Fibroblast of mammary gland (primary cell): ENCODE measurements at places on chromosomes 7 and 10.

GRCh38 chr10:123945325-123945920 lies 53.8 kb upstream of the CPXM2 start:
- DNase-seq: peak; percentile 76

DNA sequence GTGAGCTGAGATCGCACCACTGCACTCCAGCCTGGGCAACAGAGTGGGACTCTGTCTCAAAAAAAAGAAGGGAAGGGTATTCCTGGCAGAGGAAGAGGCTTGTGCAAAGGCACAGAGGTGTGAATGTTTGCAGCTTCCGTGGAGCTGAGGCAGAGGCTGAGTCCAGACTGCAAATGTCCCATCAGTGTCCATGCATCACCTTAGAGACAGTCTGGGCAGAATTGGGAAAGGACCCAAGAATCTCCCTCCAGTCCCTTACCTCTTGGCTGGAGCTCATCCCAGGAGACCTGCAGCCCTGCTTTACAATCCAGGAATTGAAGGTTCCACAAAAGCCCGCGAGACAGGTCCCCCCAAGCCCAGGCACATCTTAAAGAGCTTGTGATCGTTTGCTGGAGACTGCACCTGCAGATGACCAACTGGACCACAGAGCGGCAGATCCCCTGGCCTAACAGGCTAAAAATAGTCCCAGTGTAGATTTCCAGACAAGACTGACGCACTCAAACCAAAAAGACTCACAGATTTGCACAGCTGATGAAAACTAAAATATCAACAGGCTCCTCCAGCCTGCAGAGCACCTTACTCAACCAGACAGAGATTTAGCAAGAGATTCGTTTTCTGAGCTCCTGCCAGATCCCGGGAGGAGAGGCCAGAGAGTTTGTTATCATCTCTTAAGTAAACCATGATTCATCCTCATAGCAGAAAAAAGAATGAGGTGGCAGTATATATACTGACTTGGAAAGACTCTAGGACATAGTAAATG lies 22.9 kb upstream of the NANOS1 start:
- DNase-seq: peak; percentile 99

DNA sequence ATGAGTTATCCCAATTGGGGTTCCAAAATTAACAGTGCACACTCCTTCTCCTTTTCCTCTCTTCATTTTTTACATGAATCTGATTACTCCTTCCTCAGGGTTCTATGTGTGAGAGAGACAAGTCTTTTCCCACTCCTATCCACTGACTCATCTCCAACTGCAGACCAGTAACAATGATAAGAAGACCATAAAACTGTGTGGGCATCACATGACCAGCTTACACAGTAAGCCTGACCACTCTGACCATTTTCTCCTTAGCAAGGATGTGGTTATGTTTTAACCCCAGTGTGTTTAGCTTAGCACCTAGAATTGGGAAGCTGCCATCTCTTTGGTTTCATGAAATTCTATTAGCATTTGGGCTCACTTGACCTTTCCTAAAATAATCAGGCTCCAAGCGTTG lies 145.0 kb upstream of the CALCR start:
- peak; percentile 55 for DNase-seq

DNA sequence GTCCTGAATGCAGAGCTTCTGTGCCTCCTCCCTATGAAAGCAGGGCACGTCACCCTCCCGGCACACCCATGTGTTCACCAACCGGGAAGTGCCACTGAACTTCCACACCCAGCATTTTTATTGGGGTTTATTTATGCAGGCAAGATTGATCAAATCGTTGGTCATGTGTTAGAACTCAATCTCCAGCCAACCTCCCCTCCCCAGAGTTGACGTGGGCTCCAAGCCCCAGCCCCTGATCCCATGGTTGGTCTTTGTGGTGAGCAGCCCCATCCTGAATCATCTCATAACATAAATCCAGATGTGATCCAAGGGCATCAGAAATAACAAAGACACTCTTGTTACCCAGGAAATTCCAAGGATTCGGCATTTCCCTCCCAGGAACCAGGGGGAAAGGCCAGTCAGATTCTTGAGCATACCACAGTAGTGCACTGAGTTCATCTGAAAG lies 151.2 kb downstream of the TPST1 start:
- peak; percentile 18 for DNase-seq

DNA sequence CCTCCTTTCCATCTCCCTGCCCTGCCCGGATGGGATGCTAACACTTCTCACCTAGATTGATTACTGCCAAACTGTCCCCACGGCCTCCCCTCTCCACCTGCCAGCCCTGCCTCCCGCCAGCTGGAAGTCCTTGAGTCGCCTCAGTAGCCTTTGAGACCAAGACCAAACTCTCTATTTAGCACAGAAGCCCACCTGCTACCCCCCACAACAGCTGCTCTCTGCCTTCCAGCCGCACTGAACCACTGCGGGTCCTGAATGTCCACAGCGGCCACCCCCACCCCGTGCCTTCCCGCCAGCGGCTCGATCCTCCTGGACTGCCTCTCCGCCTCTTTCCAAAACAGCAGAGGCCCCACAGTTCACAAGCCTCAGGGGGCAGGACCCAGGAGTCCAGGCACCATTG lies 39.0 kb downstream of the FKBP6 start:
- no peak for DNase-seq

- DNase-seq: no peak
These were observed 814.6 kb upstream of the AUTS2 start for GRCh38 chr7:68783684-68784083.

GRCh38 chr7:106421181-106421762 lies 136.5 kb upstream of the NAMPT start:
- peak; percentile 94 for DNase-seq

DNA sequence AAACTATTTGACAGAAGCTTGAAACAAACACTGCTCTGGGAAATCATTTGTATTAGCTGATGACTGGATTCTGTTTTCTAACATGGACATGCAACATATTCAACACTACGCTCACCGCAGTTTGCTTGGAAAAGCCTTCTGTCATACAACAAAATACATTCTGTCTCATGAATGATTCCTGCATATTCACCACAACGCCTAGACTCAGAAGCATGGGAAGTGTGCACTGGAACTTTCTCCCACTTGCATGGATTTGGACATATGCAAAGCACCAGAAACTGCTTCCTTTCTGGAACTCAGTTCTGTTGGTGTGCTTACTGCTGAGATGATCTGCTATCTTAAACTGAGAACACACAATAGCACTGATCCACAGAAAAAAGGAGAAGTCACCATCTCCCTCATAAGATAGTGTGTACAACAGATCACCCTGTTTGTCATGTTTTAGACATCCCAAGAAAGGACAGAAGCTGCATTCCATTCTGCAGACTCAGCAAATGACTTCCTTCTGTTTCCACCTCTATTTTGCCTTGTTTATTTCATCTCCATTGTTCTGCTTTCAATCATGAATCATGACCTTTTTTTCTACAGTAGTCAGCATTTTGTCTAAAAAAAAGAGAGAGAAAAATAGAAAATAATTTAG lies 115.8 kb downstream of the HTR7 start:
- DNase-seq: peak; percentile 68

DNA sequence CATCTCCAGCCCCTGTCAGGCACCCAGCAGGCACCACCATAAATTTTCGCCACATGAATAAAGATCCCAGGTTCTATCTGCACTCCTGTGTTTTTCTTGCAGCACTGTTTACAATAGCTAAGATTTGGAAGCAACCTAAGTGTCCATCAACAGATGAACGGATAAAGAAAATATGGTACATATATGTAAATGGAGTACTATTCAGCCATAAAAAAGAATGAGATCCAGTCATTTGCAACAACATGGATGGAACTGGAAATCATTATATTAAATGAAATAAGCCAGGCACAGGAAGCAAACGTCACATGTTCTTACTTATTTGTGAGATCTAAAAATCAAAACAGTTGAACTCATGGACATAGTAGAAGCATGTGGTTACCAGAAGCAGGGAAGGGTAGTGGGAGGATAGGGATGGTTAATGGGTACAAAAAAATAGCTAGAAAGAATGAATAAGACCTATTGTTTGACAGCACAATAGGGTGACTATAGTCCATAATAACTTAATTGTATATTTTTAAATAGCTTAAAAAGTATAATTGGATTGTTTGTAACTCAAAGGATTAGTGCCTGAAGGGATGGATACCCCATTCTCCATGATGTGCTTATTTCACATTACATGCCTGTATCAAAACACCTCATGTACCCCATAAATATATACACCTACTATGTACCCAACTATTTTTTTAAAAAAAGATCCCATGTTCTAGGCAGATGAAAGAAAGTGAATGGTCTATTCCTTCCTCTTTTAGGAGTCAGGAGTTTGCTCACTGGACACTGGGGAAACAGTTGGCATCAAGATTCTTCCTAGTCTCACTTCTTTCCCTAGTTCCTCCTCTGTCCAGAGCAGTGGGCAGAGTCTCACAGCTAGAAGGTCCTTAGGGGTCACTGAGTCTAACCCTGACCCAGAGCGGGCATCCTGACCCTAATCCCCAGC lies 1.0 kb upstream of the NPFFR1 start:
- no peak for DNase-seq

GRCh38 chr10:21525367-21526187 lies at the start of gene SKIDA1:
SKIDA1 (minus strand) TSS chr10:21525682; CDS start chr10:21517822, 7,860 bp downstream.
- peak; percentile 93 for DNase-seq

- no peak for DNase-seq
These were observed 48.5 kb upstream of the BHLHA15 start for GRCh38 chr7:98162758-98163157.

DNA sequence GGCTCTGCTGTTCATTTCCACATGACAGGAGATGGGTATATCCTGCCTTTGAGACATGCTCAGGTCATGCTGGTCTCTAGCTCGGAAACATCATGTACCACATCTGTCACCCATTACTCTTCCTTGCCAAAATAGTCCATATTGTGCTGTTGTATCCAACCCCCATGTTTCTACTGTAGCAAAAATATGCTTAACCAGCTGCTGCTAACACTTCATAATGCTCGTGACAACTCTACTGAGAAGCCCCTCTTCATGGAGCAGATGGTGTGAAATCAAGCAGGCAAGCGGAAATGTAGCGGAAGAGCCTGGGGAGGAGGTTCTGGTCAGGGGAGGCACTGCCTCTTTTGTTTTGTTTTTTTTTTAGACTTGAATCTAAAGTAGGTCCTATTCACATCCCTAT lies 82.9 kb downstream of the NPY start:
- DNase-seq: no peak
